ENCODE measurements at places on chromosomes 12 and 14. TPM values are rescaled to one million over a fixed set of nuclear protein-coding genes. Genes with fewer than 3 reads are reported as not detected.

The ZNF385A gene
- total RNA-seq: 1.3 TPM

The MAP1LC3B2 gene
- total RNA-seq: 0.48 TPM

The TAS2R9 gene
- total RNA-seq: 0.20 TPM

The DHRS7 gene
- 29.9 TPM for total RNA-seq

The SMOC1 gene
- not detected for total RNA-seq

GRCh38 chr12:71449373-71450070 is 9.9 kb downstream of the LGR5 start:
- DNase-seq: no peak

DNA sequence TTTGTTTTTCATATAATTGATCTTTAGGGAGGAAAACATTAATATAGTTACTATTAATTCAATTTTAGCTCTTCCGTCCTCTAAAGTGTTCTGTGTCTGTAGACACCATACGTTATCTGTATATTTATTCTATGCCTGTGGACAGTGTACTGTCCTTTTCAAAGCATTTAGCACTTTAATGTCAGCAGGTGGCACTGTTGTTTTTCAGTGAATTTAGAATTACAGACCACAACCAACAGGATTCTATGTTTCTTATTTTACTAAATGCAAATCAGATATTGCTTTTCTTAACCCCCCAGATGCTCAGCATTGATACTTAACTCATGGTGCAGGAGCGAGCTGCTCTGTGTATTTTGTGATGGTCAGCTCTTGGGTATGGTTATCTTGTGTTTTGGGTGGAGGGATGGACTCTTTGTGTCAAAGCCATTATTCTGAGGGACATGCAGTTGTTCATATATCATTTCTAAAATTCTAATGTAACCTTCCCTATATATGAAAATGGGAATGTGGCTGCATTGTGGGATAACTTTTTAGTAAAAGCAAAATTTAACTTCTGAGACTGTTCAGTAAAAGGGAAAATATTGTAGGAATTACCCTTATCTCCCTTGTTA is 65.2 kb downstream of the PAPOLA start:
- DNase-seq: peak; percentile 30

DNA sequence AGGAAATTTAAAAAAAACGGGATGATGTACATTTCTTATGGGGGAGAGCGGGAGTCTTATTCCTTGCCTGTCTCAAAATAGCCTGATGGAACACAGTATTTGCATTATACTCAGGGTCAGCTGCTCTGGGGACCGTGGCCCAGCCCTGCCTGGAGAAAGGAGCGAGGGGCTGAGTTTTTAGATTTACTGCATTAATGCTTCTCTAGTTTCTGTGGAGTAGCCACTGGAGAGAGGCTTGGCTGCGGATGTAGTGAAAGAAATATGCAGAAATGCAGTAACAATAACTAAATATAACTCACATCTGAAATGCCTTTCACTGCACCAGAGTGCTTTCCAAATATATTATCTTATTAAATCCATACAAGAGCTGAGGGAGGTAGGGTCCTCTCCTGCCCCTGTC is 87.6 kb upstream of the MAP1LC3B2 start:
- no peak for DNase-seq

DNA sequence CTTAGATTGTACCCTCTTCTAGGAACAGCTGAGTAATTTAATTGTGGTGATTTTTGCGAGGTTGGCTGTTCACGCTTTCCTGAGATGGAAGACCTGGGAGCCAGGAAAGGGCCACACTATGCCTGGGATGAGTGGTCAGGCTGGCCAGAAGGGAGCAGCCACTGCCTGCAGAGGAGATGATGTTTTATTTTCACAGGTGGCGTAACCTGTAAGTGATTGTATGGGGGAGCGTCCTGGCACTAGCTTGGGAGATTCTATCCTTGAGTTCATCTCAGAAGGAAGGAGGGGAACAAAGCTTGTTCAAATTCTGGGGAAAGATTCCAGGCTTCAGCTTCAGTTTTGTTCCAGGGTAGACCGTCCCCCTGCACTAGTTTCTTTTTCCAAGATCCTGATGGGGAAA is 1.2 kb downstream of the RPH3A start:
- no peak for DNase-seq

DNA sequence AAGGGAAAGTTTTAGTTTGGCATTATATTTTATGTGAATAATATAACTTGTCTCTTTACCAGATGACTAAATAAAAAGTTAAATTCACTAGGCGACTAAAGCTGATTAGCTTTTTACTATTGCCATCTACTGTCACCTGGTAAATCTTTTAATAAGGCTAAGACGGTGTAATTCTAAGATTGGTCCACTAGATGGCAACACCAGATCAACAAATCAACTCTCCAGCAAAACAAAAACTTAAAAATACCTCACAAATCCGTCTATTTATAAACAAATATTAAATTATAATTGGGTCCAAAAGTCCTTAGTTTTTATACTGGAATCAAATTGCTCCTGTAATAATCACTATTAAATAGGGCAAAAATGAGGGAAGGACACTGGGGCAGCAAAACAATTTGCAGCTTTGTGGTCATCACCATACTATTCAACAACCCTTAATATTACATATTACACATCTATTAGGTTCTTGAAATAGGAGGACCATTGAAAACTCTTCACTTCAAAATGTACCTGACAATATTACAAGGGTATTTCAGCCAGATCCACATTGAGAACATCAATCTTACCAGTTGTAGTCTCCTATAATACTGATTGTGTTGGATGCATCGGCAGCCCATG is 47.9 kb downstream of the GALC start:
- DNase-seq: peak; percentile 36

- no peak for DNase-seq
These were observed 28.5 kb upstream of the NTF3 start for GRCh38 chr12:5403411-5403810.

DNA sequence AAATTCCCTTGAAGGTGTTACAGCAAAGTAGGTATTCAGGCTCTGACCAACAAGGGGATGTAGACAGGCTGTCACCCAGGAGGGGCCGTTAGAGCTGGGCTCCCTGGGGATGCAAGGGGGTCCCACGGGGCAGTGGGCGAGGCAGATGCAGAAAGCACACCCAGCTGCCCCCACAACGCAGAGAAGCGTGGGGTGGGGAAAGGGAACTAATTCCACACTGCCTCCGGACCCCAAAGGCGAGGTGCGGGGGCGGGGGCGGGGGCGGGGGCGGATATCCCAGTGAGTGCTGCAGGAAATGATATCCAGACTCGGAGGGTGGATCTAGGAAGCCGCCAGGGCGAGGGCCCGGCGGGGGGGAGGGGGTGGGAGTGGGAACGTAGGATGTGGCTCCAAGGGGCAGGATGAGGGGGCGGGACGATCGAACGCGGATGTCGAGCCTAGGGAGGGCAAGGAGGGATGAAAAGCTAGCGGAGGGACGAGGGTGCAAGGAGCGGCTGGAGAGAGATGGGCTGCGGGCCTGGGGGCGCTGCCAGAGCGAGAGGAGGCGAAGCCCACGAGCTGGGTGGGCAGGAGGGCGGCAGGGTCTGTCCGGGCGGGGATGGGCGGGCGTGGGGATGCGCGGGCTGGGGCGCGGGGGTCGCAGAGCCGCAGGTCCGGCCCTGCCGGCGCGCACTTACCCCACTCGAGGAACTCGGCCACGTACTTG is 874 bp downstream of the CDC42BPB start:
- no peak for DNase-seq

GRCh38 chr12:16599081-16599480 is 6.9 kb downstream of the LMO3 start:
- no peak for DNase-seq

- DNase-seq: no peak
These were observed 196.2 kb upstream of the HMGA2 start for GRCh38 chr12:65628061-65628460.

DNA sequence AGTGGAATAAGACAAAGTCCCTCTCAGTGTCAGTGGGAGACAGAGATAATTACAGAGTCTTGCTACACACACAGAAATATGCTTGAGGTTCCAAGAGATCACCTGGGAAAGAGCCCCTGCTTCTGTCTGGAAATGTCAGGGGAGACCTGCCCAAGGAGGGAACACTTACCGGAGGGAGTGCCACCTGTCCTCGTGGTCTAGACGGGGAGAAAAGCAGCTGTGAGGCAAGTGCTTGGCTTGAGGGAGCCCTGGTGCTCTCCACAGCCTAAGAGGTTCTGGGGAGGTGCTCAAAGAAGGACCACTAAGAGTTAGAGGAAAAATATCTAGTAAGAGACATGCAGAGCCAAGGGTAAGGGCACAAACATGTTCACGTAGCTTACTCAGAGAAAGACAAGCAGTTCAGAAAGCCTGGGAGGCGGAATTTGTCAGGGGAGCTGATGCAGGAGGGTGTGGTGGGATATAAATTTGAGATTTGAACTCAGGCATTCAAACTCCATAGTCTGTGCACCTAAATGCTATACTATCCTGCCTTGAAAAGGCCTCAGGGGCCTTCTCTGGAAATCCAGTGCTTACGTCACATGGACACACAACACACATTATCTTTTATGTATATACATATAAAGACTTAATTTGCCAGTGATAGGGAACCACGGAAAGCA is 38.2 kb upstream of the GNPNAT1 start:
- no peak for DNase-seq
